GM13977 (cell line): ENCODE measurements at places on chromosomes 4 and X.

DNA sequence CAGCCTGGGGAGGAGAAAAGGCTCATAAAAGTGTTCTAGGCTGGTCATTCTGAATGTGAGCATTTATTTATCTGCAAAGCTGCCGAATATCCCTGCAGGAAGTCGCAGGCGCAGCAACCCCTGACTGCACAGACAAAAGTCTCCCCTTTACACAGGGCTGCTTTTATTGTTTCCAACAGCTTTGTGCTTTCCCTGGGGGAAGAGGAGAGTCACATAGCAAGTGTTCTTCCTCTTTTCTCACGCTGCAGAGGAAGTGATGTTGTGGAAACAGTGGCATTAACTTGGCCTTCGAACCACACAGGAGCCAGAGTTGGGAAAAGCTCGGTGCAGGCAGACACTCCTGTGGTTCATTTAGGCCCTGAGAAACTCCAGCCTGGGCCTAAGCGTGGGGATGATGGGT, 81.5 kb upstream of the BCOR start:
- DNase-seq: no peak

- DNase-seq: no peak
These were observed 4.8 kb upstream of the TENM3 start for GRCh38 chr4:182238355-182238931.

- no peak for DNase-seq
These were observed 442.5 kb upstream of the LCORL start for GRCh38 chr4:18463987-18464559.

DNA sequence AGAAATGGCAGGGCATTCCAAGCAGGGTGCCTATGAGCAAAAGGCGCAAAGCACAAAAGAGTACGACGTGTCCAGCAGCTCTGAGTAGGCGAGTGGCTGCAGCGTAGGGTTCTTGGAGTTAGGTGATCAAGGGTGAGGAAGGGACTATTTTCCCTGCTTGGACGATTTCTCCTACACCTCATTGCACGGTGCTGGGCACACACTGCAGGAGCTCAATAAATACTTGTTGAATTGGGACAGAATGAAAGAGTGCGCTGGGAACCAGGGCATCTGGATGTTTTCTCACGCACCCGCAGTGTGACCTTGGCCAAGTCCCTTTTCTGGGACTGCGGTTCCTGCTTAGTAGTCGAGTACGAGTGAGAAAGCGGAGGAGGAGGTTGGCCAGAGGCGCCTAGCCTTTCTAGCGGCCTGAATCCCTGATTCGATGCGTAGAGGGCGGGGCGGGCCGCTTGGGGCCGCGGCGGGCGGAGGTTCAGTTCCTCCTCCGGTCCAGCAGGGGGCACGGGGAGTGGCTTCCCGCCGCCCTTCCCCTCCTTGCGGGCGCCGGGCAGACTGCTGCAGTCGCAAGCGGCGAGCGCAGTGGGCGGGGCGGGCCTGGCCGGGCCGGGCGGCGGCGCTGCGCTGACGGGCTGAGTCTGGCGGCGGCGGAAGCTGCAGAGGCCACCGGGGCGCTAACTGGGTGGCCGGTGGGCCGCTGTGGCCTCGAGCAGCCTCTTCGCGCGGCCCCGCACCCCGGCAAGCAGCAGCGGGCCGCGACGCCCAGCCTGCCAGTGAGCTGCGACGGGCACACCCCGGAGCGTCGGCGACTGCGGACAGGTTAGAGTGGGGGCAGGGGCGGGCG, at the start of gene FAM199X:
Gene FAM199X, plus strand, starts transcription at position 560 of the 841 bp plus-strand sequence. CDS start 333 bp downstream, outside the sequence.
- peak; percentile 91 for DNase-seq

DNA sequence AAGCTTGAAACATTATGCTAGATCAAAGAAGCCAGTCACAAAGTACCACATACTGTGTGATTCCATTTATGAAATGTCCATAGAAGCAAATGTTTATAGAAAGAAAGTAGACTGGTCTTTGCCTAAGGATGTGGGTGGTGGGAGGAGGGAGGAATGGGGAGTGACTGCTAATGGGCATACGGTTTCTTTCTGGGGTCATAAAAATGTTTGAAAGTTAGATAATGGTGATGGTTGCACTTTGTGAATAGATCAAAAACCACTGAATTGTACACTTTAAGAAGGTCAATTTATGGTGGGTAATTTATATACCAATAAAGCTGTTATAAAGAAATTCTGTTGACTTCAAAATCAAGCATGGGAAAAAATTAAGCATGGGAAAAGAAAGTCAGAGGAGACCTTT, 56.6 kb downstream of the FAM13A start:
- DNase-seq: no peak

DNA sequence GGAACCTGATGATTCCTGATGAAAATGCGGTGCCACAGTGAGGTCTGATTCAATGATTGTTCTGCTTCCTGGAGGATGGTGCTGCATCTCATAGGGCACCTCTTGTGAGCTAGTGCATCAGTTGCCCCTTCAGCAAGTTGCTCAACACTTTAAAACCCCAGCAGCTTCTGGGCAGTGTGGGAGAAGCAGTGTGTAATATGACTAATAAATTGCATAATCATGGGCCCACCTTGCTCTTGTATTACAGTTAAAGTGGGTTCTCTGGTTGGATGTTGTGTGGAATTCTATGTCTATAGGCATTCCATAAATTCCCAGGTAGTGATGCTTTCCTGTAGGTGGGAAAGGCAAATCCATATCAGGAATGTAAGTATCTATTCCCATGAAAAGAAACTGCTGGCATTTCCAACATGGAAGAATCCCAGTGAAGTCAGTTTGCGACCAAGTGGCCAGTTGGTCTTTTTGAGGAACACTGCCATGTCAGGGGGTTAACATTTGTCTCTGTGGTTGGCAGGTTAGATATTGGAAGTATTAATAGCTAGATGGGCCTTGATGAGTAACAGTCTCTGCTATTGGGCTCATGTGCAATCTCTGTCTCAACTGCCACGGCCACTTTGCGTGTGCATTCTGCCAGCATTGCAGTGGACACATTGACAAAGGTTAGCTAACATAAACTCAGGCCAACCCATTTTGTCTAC, 121.1 kb upstream of the OTUD4 start:
- no peak for DNase-seq

GRCh38 chrX:154074199-154074598, 23.3 kb downstream of the MECP2 start:
- DNase-seq: no peak

GRCh38 chr4:139786494-139787354, 121.1 kb downstream of the MGST2 start:
- DNase-seq: peak; percentile 28

DNA sequence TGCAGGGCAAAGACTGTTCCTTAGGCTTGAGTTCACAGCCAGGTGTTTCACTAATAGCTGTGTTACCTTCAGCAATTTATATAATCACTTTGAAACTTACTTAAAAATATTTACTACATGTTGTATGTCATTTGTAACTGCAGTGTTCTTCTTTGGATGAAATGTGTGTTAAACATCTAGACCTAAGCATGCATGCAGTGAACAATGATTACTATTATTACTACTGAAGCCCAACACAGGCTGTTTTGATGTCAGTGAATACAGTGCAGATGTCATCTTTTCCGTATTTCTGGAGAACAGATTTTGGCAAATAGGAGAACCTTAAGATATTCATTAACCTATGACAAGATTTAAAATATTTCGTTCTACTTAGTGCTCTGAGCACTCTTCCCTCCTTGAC, 101.8 kb upstream of the ANK2 start:
- no peak for DNase-seq

GRCh38 chrX:72043636-72044035, 88.1 kb downstream of the RTL5 start:
- DNase-seq: no peak

DNA sequence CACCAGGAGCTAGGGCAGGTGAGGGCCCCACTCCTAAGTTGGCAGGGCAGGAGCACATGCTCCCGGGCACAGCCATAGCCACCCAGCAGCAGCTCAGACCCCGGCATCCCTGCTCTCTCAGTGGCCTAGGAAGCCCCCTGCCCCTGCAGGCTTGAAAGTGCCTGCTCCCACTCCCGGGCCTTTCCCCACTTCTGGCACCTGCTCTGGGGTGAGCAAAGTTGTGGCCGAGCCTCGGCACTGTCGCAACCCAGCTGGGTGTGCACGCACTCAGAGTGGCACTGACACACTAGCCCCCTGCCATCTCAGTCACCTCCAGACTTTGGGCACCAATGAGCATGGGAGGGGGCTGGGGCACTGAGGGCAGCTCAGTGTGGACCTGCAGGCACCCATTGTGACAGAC, 60.8 kb upstream of the CDKN2AIP start:
- DNase-seq: no peak

DNA sequence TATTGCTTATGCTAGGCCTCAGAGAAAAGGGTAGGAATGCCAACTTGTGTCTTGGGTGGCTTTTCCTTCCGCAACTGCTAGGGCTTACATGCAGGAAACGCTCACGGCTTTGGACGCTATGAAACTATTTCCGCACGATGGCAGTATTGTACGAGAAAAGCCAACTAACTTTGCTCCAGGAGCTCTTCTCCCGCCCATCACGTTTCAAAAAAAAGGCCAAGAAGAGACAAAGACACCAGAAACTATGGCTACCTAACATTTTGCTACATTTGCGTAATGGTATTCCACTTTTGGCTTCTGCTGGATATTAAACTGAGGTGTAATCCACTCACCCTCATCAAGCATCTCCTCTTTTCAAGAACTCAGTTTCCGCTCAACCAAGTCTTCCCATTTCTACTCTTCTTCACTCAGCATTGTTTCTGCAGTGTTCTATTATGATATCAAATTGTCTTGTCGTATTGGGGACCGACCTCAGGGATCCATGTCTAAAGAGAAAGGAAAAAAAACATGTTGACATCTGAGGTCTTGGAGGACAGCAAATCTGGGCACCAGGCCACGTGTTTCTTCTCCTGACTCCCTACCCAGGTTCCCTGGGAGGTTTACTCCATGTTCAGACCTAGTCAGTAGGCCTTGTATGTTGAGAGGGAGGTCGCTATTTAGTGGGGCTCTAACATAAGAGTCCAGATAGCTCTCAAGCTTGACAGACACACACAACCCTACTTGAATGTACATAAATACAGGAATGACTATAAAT, 239.4 kb upstream of the STK26 start:
- no peak for DNase-seq

- DNase-seq: no peak
These were observed 92.6 kb upstream of the MAPK10 start for GRCh38 chr4:86452422-86452891.
